Fibroblast of skin of left quadriceps (primary cell): ENCODE measurements at places on chromosomes 2 and 18.

GRCh38 chr2:169572821-169573159 lies 875 bp downstream of the FASTKD1 start:
- DNase-seq: no peak

GRCh38 chr2:159228081-159228581 lies 58.4 kb downstream of the WDSUB1 start:
- peak; percentile 62 for DNase-seq

- DNase-seq: no peak
Measured at GRCh38 chr2:54657664-54658083, 65.8 kb upstream of the EML6 start.

- DNase-seq: no peak
Measured at GRCh38 chr2:96065381-96065930, 30.7 kb upstream of the GPAT2 start.

DNA sequence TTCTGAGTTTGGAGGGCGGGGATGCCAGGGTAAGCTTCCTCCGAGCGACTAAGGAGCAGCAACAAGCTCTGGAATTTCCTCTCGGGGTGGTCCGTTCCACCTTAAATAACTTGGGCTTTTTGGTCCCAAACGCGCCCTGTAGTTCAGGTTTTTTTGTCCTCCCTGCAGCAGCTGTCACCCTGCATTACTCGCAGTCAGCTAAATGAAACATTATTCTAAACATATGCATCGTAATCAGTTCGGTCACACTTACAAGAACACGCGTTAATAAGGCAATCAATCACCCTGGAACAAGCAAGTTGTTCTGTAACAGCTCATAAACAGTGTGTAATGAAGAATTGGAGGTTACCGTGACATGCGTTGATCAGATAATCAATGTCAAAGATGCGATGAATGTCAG lies 8.3 kb downstream of the EVX2 start:
- DNase-seq: no peak

- no peak for DNase-seq
Measured at GRCh38 chr2:36214691-36215090, 140.9 kb upstream of the CRIM1 start.

GRCh38 chr2:4110273-4110672 lies 406.9 kb downstream of the DCDC2C start:
- DNase-seq: no peak

DNA sequence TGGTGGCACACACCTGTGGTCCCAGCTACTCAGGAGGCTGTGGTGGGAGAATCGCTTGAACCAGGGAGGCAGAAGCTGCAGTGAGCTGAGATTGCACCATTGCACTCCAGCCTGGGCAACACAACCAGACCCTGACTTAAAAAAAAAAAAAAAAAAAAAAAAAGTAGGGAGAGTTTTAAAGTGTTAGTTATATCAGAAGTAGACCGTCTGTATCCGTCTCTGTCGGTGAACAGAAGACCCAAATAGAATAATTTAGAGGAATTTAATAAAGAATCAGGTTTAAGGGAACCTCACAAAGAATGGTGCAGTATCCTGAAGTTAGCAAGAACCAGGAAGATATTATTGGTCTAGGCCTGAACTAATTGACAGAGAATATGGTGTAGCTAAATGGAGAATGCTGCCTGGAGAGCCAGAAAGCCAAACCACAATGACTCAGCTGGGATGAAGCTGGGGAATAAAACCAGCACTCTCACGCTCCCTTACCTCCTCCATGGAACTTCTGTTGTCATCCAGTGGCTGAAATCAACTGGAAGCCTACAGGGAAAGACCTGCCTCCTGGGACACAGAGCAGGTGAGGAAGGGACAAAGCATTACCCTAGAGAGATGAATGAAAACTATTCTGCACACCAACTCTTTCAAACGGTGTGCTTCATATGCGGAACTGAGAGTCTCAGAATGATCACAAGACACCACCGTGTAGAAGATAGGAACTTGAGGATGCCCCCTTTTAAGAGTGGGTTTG lies 39.1 kb upstream of the PLEKHM3 start:
- DNase-seq: peak; percentile 85

DNA sequence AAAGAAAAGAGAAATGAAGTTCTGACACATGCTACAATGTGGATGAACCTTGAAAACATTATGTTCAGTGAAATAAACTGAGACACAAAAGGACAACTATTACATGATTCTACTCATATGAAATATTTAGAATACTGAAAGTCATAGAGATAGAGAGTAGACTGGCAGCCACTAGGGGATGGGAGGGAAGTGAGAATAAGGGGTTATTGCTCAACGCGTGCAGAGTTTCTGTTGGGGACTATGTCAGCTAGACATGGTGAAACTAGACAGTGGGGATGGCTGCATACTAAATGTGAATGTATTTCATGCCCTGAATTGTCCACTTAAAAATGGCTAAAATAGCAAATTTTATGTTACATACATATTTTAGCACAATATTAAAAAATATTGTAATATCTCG lies 108.7 kb upstream of the ATL2 start:
- no peak for DNase-seq

GRCh38 chr2:215633360-215633759 lies 197.5 kb upstream of the FN1 start:
- no peak for DNase-seq

GRCh38 chr2:203077451-203077850 lies 62.8 kb downstream of the NBEAL1 start:
- DNase-seq: peak; percentile 10

DNA sequence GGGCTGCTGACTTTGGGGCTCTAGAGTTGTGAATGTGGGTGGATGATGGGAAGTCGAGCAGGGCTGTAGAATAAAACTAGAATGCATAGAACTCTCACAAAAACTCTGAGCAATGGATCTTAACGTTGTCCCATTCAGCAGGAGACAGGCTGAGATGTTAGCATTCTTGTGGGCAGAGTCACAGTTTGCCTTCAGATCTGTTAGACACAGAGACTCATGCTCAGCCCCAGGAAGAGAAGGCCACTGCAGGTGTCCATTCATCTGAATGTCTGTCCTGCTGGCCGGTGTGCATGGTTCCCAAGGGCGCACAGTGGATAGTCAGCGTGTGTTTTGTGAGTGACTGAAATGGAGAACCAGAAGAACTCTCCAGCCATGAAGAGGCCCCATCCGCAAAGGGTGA lies 111.3 kb downstream of the TSN start:
- no peak for DNase-seq

GRCh38 chr2:172944022-172944793 lies 131.4 kb upstream of the MAP3K20 start:
- DNase-seq: no peak

GRCh38 chr2:196875414-196875813 lies 51.1 kb downstream of the PGAP1 start:
- no peak for DNase-seq

DNA sequence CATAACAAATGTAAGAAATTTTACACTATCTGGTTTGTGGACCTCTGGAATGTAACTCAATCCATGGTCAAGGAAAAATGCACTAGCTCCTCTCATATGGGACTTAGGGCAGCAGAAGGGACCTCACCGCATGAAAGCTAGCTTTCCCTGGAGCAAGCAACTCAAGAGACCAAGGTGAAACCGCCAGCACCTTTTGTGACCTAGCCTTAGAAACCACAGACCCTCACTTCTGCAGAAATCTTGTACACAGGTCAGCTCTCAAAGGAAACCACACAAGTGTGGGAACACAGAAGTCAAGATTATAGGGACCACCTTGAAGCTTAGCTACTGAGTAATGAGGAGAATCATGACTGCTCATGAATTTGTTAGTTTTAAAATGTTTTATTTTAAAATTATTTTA lies 222.5 kb downstream of the DLGAP1 start:
- DNase-seq: no peak

DNA sequence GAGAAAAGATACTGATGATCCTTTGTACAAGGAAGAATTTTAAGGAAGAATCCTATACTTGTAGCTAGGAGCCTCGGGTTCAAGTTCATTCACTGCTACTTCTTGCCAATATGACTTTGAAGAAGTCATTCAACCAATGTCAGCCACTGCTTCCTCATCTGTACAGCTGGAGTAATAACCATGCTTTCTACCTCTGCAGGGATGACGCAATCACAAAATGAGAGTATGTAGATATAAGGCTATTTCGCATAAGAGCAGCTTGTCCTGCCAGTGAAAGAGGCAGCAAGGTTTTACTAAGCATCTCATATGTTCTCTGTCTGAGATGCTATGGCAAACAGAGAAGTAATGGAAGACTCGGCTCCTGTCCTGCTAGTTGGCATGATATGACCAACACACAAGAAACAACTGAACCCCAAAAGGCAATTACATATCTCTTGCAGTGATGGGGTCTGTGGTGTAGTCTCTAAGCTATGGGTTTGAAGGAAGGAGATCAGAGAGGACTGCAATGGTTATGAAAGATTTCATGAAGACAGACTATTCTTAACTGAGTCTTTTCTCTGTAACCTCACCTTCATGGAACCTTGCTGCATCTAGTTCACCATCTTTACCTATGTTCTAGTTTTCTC lies 9.2 kb downstream of the AAK1 start:
- no peak for DNase-seq

DNA sequence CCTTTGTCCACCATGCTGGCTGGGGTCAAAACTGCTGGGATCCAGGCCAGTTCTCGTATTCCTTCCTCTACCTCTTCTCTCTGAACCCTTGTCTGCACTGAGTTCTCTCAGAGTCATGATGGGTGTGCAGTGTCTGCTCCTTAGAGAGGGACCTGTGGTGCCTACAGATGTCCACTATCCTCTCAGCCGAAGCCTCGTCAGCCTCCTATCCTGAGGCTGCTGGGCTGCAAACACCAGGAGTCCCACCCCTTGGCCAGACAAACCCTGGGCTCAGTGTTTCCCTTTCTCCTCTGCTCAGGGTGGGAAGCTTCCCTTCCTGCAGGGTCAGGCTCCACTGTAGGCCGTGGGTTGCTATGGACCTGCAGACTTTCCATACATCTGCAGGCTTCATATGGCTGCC lies 2.3 kb downstream of the INPP5D start:
- DNase-seq: no peak

DNA sequence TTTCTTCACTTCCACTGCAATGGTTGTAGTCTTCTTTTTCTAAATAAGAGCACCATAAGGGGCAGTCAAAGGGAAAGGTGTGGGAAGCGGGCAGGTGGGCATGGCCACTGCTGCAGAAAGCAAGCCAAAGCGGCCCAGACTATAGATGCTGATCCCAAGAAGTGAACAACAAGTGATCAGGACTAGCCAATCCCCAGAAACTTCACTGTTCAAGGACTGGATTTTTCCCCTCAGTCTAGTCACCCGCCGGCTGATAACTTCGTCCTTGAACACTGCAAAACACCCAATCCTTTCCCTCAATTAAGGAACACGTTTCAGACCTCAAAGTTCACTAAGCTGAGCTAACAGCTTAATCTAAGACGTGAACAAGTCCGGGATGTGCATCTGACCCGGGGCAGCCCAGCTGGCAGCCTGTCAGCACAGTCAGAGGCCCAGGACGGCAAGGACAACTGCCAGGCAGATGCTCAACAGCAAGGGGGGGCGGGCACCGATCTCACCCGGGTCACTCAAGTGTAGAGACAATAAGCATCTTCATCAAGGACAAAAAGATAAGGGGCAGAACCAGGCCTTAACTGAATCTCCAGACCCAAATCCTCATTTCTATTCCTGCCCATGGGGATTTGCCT lies 59.8 kb downstream of the HDLBP start:
- no peak for DNase-seq

- DNase-seq: no peak
Measured at GRCh38 chr2:71897137-71897480, 250.6 kb downstream of the CYP26B1 start.
